Stimulated activated CD4-positive, alpha-beta T cell treated with anti-CD3 and anti-CD28 coated beads, TNF-alpha, amount 100 ng/mL, for 1 hour (primary cell): ENCODE measurements at places on chromosomes 6 and 20.
A peak's percentile ranks its signal among the peaks of the same experiment; 100 is the strongest.

DNA sequence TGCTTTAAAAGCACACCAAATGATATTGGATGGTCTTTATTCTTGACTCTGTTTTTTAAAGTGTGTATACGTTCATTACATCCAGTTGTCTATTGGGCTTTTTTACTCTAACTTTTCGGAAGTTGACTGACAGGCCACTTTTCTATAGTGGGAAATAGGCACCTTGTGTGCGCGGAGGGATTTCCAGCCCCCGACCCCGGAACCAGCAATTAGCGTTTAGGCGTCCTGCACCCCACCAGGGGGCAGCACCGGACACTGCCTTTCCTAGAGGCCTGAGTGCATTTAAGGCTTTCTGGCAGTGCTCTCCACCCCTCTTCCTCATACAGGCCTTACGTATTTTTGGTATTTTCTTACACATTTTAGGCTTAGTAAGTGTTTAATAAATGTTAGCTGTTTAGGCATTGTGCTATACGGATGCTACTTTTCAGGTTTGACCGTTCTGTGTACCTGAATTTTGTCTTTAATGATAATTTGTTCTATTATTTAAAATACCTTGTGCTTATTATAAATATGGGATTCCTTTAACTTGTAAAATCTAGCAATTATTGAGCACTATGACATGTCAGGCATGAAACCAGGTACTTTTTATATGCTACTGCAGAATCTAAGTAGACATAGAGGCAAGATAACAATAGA, 231.8 kb downstream of the BCKDHB start:
- DNase-seq: peak; percentile 63

DNA sequence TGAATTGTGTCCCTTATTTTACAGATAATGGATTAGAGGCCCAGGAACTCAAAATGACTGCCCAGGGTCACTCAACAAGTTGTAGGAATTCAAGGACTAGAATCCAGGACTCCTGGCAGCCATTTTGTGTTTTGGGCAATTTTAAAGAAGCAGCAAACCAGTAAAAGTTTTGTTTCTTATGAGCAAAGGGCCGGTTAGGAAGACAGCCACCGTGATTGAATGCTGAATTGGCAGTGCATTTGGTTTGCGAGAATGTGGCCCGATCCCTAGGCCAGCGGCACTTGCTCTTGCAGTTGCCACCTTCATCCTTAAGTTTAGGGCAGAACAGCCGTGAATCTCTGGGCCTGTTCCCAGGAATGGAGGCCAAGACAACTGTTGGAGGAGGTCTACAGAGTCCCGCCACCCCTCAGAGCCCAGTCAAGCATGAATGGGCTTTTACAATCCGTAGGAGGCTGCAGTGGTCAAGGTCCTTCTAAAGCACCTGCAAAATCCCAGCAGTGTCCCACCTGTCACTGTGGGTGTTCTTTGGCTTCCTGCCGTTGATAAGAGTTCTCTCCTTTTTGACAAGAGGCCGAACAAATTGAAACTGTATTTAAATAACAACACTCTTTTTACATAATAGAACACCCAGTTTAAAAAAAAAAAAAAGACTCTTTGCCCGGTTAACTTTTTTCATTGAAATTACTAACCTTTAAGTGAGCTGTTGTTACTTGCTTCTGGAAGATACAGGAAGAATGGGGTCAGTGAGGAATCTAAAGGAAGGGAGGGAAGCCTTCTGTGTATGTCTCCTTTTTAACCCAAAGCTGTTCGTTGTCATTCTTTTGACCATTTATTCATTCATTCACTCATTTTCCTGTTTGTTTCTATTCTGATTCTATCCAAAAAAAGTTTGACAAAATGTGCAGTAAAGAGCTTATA, 68.7 kb downstream of the PHACTR2 start:
- no peak for DNase-seq

- no peak for DNase-seq
Measured at GRCh38 chr6:18432180-18432579, 45.0 kb downstream of the RNF144B start.

GRCh38 chr6:137241481-137242038, 22.4 kb upstream of the IFNGR1 start:
- DNase-seq: no peak

- DNase-seq: no peak
Measured at GRCh38 chr6:139640921-139641320, 266.5 kb upstream of the CITED2 start.

GRCh38 chr6:111154981-111155380, 67.7 kb downstream of the SLC16A10 start:
- no peak for DNase-seq

- DNase-seq: no peak
Measured at GRCh38 chr6:115969930-115970273, 90.8 kb downstream of the FRK start.

DNA sequence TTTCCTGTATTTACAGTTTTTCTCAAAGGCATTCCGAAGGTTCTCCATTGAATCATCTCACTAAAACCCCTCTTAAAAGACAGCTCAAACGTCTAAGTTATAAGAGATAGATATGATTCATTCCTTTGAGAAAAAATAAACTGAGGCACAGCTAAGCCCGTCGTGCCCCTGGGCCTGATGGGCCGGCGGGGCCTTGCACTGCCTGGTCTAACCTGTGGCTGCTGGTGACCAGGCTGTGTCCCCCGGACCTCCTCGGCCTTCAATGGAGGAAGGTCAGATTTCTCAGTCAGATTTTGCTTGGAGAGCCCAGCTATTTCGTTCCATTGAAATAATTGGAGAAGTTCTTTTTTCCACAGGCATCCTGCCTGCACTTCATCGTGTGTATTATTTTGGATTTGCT, 11.3 kb upstream of the FOXC1 start:
- DNase-seq: no peak

DNA sequence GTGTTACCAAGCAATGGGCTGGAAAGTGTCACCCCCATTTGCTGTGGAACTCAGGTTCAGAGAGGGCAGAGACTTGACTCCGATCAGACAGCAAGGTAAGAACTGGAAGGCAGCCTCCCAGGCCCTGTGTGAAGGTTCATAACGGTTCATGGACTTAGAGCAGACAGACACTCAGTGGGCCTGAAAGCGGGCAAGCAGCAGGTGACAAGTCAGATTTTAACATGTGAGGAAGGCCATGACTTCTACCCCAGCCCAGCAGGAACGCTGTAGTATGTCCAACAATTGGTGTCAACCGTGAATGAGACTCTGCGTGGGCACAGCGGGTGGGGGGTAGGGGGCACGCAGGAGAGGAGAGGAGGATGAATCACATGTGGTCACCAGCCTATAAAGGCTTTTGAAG, 217.6 kb upstream of the SNX9 start:
- DNase-seq: no peak

GRCh38 chr6:124066269-124066668, 262.6 kb downstream of the NKAIN2 start:
- no peak for DNase-seq

- DNase-seq: no peak
Measured at GRCh38 chr6:10742251-10742650, 5.4 kb upstream of the TMEM14B start.

DNA sequence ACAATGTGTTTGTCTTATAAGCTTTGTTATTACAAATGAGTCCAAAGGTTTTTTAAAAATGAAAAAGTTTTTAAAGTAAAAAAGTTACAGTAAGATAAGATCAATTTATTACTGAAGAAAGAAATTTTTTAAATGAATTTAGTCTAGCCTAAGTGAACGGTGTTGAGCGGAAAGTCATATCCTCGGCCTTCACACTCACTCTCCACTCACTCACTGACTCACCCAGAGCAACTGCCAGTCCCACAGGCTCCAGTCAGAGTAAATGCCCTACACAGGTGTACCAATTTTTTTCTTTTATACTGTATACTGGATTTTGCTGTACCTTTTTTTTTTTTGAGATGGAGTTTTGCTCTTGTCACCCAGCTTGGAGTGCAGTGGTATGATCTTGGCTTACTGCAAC, 42.7 kb upstream of the AGPAT4 start:
- no peak for DNase-seq

GRCh38 chr6:166325383-166326042, 16.8 kb downstream of the SFT2D1 start:
- no peak for DNase-seq

DNA sequence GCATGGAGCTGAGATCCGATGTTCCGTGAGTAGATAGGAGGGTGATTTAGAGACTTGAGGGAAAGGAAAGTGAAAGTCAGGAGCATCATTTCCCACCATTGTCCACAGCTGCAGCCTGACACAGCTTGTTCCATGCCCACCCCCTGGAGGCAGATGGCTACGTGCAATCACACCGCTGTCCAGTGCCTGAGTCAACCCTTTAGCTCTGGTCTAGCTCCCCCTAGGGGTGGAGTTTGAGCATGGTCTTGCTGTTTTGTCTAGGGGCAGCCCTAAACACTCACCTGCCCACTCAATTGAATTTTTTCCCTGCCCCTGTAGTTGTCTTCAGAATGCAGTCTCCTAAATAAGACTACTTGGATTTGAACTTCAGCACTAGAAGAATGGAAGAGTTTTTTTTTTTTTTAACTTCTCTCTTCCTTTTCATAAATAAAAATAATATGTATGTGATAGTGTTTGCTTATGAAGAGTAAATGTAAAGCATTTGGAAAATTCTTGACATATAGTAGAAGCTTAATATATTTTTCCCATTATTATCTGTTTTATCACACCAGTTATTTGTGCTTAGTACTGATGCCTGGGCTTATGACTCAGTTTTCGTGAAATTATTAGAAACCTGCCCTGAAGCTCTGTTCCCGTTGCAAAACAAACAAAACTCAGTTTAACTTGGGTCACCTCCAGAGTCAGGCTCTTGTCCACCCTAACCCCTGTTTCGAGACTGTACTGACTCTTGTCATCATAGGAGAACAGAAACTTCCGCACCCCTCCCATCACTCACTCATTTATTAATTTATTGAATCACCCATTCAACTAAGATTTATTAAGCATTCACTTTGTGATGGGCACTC, 814.8 kb downstream of the MAFB start:
- no peak for DNase-seq

- peak; percentile 24 for DNase-seq
Measured at GRCh38 chr6:166417285-166417691, 34.5 kb upstream of the MPC1 start.

- DNase-seq: no peak
Measured at GRCh38 chr6:23533944-23534343, 592.1 kb upstream of the NRSN1 start.

DNA sequence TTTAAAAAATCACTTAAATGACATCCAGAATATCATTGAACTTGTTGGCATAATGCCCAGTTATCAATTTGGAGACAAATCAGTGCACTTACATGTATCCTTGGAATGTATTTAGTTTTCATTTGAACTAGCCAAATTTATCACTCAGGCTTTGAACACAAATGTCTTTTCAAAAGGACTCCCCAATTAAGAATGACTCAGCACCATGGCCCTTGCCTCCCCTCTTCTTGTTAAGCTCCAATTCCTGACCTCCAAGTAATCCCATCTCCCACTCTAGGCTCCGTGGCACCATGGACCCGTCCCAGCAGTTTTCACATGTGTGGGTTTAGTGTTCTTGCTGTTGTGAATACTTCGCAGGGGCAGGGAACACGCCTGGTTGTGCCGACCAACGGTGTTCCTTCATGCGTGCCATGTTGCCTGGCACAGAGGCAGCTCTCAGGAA, 2.7 kb downstream of the AKAP12 start:
- no peak for DNase-seq

- DNase-seq: no peak
Measured at GRCh38 chr6:142844065-142844755, 100.8 kb downstream of the HIVEP2 start.

- no peak for DNase-seq
Measured at GRCh38 chr6:4313044-4313686, 177.8 kb upstream of the ECI2 start.

DNA sequence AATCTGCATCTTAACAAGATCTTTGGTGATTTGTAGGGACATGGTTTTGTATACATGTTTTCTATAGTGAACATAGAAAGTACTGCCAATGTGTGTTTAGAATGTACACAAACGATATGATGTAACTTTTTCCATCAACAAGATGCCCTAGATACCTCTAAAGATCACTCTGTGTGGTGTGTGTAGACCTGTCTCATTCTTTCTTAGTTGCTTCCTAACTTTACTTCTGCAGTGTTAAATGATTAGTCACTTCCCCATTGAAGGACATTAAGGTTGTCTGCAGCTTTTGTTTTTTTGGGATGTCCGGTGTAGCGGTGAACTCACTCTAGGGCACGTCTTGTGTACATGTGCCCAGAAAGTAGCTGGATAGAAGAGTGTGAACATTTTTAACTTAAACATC, 35.9 kb downstream of the CDYL start:
- DNase-seq: no peak

DNA sequence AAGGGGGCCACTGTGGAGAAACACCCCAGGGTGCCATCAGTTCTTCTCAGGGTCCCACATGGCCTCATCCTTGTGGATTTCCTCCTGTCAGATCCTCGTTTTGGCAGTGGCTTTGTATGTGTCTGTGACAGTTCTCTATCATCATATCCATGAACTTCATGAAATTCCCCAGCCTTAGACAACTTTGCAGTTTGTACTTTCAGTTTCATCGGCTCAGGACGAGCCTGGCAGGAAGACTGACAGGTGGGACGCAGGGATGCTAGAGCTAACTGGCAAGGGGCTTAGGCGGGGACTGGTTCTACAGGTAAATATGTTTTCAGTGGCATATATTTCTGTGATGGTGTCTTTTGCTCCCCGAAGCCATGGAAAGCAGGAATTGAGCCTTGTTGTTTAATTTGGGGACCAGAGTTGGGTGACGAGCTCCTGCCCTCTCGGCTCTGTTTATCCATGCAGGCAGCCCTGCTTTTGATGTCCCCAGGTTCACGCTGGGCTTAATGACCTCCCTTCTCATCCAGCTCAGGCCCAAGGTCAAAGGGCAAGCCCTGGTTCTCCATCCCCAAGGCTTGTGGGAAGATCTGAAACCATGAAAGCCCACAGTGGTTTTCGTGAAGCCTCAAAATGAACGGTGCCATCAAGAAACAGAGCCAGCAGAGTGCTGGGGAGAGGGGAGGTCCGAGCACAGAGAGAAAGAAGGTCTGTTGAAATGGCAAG, 11.2 kb downstream of the SDCBP2 start:
- DNase-seq: no peak

DNA sequence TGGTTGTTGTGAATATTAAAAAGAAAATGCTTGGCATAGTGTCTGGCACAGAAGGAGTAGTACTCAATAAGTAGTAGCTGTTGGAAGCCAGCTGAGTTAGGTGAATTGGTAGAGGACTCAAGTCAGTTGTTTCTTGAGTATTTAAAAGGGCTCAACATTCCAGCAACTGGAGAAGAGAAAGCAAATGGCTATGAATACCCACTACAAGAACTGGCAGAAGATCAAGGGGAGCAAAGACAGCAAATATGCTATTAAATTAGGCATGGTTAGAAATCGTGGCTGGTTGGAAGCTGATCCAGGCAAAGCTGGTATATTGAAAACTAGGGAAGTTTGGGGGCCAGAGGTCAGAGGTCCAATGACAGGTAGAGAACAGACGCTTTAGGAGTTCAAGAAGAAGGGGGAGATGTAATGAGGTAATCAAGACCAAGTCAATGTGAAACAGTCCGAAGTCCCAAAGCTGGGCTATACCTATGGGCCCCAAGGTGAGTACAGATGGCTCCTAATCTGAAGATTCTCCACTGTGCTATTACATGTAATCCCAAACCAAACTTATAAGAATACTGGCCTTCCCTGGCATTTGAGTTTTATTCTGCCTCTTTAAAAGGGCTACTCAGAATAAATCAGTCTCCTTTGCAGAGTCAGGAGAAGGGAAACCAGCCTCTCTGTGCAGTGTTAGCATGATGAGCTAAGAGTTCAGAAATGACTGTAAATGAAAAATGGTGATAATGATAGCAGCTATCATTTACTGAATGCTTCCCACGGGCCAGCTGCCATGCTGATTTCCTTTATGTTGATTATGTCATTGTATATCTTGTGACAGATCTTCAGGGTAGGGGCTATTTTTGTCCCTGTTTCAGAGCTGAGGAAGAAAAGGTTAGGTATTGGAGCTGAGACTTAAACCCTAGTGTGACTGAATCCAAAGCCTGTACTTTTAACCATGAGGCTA, 122.3 kb downstream of the ANKS1A start:
- no peak for DNase-seq
